ENCODE measurements at places on chromosomes 13 and 19.

- H3K4me1 ChIP-seq: no peaks in the 10 kb centered on the region
- no peak for DNase-seq
- no peak overlapping the region for H3K27ac ChIP-seq
- H3K36me3 ChIP-seq: no peaks in the 10 kb centered on the region
- peaks cover 1% of the 10 kb centered on the region for H3K27me3 ChIP-seq
Observed at GRCh38 chr19:29484876-29485275, 40.9 kb upstream of the VSTM2B start.

DNA sequence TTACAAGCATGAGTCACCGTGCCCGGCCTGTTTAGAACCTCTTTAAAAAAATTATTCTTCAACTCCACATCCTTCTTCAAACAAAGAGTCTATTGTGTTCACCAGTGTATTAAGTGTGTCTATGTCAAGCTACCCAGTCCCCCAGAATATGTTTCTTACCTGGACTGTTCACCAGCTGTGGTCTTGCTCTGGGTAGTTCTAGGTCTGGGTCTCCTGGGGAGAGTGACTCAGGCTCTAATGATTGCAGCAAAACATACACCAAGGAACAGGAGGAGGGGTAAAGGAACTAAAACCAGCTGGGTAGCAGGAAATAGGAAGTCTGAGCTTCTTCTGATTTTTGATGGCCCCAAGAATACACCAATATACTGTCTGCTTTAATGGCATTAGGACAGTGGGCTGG is at the start of gene FPR1:
TSS of gene FPR1 (minus strand) at position 224 of the 400 bp plus-strand sequence. CDS start 4,884 bp downstream, outside the sequence.
- no peak within 1 kb of the TSS for H3K27ac ChIP-seq
- H3K27me3 ChIP-seq: no peaks in the 10 kb centered on the region
- no peak within 1 kb of the TSS for H3K4me3 ChIP-seq
- no peaks in the 10 kb centered on the region for H3K4me1 ChIP-seq
- no peak for DNase-seq

- H3K27me3 ChIP-seq: no peaks in the 10 kb centered on the region
- peaks cover 9% of the 10 kb centered on the region for H3K36me3 ChIP-seq
Observed at GRCh38 chr19:4362831-4363545, 19.6 kb downstream of the MPND start.

DNA sequence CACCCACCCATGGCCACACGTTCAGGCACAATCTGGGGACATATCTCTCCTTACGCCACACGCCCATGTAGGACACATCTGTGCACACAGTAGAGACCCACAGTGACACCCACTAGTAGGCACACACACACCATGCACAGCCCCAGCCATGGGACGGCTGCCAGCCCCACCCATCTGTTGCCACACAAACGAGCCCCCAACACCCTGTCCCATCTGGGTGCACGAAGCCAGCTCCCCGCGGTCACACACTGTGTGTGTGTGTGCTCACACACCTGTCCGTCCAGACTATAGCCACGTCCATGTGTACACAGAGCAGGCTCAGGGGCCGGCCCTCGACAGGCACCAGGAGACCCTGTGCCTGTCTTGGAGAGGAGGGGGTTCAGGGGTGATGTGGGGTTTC is 10.6 kb downstream of the ERFL start:
- H3K27ac ChIP-seq: no peak overlapping the region
- peaks cover 6% of the 10 kb centered on the region for H3K36me3 ChIP-seq
- no peak for DNase-seq
- H3K4me1 ChIP-seq: no peaks in the 10 kb centered on the region

GRCh38 chr19:317710-318508 is 26.7 kb downstream of the MIER2 start:
- no peaks in the 10 kb centered on the region for H3K4me1 ChIP-seq
- no peaks in the 10 kb centered on the region for H3K27me3 ChIP-seq
- no peak overlapping the region for H3K27ac ChIP-seq
- no peak overlapping the region for H3K4me3 ChIP-seq
- H3K36me3 ChIP-seq: peaks cover 28% of the 10 kb centered on the region

DNA sequence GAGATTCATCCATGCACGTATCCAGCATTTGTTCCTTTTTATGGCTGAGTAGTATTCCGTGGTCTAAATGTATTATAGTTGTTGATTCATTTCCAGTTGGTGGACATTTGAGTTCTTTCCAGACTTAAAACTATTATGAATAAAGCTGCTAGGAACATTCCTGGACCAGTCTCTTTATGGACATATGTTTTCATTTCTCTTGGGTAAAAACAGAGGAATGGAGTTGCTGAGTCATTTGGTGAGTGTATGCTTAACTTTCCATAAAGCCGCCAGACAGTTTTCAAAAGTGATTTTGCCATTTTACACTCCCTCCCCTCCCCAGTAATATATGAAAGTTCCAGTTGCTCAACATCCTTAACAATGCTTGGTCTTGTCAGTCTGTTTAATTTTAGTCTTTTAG is 116.4 kb downstream of the TSHZ3 start:
- H3K27me3 ChIP-seq: peaks cover 35% of the 10 kb centered on the region
- DNase-seq: no peak
